Right renal pelvis (tissue), 4 donors: ENCODE measurements at places on chromosomes 5 and 9. TPM values are rescaled to one million over a fixed set of nuclear protein-coding genes. Genes with fewer than 3 reads are reported as not detected.
A peak's percentile ranks its signal among the peaks of the same experiment; 100 is the strongest.

The SLC45A2 gene
- polyA plus RNA-seq, result 0.25 TPM

- DNase-seq, result no peak
Observed at GRCh38 chr5:144583541-144584449, 413.1 kb downstream of the KCTD16 start.

DNA sequence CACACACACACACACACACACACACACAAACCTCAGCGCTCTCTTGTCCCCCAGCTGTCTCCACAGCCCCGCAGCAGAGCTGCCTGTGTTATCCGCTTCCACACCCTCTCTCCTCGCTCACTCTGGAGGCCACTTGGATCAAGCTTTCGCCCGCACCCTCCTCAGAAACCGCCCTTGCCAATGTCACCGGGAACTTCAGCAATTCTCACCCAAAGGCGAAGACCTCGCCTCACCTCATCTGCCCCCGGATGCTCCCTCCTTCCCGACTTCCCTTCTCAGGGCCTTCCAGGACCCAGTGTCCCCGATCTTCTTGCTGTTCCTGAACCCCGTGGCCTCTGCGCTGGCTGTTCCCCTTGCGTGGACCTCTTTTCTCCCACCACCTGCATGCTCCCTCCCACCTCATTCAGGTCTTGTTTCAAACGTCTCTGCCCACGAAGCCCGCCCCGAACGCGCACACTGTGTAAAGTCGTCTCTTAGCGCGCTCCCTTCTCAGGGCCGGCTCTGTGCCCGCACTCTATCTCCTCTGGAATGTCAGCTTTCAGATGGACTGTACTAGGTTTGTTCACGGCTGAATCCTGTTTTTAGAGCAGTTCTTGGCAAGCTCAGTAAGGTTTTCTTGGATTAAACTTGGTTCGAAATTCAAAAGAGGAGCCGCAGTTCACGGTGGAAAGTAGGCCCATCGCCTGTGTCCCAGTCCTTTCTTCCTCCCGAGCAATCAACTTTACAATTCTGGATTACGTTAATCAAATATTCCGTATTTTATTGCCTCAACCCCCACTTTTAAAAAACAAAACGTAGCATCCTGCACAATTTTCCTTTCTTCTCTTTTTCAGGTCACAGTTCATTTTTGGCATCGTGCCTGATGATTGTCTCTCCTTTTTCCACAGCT, 1.0 kb upstream of the TRIM7 start:
- DNase-seq, result no peak

The KCNV2 gene
- polyA plus RNA-seq, result 0.09 TPM

The GHR gene
- polyA plus RNA-seq, result 24.8 TPM

DNA sequence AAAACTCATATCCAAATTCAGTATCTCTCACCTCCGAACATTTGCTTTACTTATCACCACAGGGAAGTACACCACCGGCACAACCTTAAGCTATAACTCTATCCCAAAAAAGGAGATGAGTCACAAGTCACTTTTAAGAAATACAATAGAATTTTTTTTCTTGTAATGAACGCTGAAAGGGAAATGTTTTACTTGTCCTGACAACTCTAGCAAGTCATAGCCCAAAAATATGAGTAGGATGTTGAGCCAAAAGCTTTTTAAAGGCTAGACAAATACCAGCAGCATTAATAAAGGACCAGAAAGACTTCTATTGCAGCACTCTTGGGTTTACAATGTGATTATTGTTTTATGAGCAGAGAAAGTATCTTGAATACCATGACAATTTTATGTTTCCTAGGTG, 147.3 kb upstream of the FST start:
- DNase-seq, result no peak

GRCh38 chr5:175741556-175741955, 83.7 kb downstream of the HRH2 start:
- no peak for DNase-seq

- peak; percentile 74 for DNase-seq
Observed at GRCh38 chr5:132012371-132013005, 1.0 kb upstream of the ACSL6 start.

The HARS1 gene
- 67.0 TPM for polyA plus RNA-seq

The PGM5 gene
- polyA plus RNA-seq, result 45.8 TPM

DNA sequence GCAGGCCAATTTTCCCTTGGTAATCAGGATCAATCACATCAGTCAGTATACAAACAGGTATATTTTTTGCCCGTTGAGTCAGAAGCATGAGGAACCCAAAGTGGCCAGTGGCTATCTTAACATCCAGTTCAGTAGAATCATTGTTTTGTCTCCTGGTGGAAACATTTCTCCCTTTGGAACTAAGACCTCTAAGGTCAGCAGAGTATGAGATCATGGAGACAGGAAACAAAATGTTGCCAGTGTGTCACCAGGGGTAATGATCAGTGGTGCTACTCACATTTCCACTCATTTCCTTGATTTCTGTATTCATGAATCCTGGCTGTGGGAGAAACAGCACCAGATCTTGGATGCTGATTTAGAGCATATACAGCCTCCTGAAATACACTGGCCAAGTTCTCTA, 553.0 kb downstream of the CSNK1G3 start:
- no peak for DNase-seq

The GRAMD2B gene
- 27.2 TPM for polyA plus RNA-seq

GRCh38 chr9:116271340-116271739, 117.7 kb downstream of the PAPPA start:
- DNase-seq, result no peak

- DNase-seq, result no peak
Observed at GRCh38 chr9:109488791-109489492, 9.2 kb downstream of the PTPN3 start.

GRCh38 chr5:173315495-173316338, 12.5 kb downstream of the STC2 start:
- DNase-seq, result no peak

- no peak for DNase-seq
Observed at GRCh38 chr5:74673011-74673790, 11.8 kb upstream of the HEXB start.

The WDR31 gene
- 8.4 TPM for polyA plus RNA-seq

- DNase-seq, result no peak
Observed at GRCh38 chr9:77710316-77710715, 62.2 kb upstream of the GNA14 start.

DNA sequence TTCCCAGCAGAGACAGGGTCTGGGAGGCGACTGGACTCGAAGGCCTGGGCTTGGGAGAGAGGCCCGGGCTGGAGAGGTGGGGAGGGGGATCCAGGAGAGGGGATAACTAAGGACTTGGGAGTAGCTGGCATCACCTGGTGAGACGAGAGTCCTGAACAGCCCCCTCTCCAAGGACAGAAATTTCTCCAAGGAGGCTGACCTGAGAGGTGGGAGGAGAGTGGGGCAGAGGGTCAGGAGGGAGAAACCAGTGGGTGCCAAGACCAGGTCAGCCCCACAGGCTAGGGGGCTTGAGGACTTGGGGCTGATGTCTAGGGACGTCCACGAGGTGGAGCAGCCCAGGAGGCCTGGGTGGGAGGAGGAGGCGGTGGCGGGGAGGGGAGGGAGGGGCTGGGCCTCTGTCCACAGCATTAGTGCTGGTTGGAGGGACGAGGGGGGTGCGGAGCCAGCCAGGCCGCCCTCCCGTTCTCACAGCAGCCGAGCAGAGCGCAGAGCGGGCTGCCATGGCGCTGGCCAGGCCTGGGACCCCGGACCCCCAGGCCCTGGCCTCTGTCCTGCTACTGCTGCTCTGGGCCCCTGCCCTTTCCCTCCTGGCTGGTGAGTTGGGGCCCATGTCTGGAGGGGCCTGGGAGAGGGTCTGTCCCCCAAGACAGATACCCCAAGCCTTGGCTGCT, at the start of gene CRB2:
TSS of gene CRB2 (plus strand) at position 437 of the 671 bp plus-strand sequence. CDS start at position 501, 64 bp downstream.
- no peak for DNase-seq

GRCh38 chr9:135732569-135733257, 30.7 kb downstream of the KCNT1 start:
- no peak for DNase-seq
